Stimulated activated CD4-positive, alpha-beta T cell treated with anti-CD3 and anti-CD28 coated beads, Interleukin-12 subunit alpha, Interleukin-12 subunit beta, amount 100 ng/mL, for 4 hours (primary cell): ENCODE measurements at places on chromosomes 5 and 9.

DNA sequence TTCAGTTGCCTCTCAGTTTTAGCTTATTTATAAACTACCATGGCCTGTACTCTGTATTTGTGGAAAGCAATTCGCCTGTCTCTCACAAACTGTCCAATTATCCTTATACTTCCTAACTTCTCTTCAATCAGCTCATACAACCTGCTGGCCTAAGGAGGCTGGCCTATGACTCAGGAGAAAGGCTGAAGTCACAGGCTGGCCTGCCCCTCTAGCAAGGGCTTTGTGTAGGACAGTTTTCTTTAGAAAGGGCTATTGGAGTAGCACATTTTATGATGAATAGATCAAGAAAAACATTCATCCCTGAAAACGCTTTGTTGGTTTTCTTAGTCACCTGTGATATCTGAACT lies 988.7 kb upstream of the ARRDC3 start:
- DNase-seq = no peak

DNA sequence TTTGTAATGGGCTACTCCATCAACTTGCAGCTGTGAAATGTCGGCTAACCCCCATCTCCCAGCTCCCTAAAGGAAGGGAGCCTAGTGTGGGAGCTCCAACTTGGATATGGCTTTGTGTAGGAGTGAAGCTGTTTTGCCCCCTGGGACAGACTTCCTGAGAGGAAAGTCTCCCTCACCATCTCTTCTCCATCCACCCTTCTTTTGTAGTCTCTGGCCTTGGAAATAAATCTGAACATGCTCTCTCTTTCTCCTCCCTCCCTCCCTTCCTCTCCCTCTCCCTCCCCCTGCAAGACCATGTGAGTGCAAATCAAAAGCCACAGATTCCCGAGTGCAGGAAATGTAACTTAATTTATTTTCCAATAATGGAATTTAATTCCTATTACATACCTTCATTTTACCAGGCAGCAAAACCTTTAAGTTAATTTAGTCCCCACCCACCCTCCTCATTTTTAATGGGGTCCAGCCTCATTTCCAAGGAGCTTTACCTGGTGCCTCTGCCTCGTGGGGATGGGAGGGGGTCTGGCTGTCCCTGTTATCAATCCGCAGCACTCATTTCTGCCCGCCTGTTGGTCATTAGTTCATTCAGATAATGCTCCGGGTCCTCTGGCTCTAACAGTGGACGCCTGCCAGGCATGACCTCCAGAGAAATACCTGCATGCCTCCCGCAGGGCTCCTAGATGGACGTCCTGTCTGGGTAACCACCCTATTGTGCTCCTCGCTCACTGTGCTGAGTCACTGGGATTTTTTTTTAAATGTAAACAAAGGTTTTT lies 122.9 kb upstream of the TAF11L2 start:
- no peak for DNase-seq

- DNase-seq = no peak
Measured at GRCh38 chr9:88821033-88821745, 170.1 kb upstream of the S1PR3 start.

GRCh38 chr9:97504381-97505216 lies 3.1 kb downstream of the TMOD1 start:
- DNase-seq = no peak

GRCh38 chr5:158080112-158080511 lies 221.2 kb upstream of the CLINT1 start:
- DNase-seq = no peak

DNA sequence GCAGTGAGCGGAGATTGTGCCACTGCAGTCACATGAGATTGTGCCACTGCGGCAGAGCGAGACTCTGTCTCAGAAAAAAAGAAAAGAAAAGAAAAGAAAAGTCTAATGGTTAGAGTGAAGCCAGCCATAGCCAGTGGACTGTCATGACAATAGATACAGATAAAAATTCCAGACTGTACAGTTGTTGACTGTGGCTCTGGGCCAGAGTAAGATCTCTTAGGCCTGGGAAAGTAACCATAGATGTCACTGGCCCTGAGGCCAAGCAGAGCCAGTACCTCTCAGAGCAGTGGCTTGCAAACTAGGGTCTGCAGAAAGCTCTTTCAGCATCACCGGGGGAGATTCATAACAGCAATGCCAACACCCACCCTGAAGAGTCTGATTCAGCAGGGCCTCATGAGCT lies 44.1 kb upstream of the SUB1 start:
- no peak for DNase-seq

GRCh38 chr9:127987103-127987614 lies 6.4 kb upstream of the EEIG1 start:
- DNase-seq = no peak

GRCh38 chr9:37925786-37926736 lies 22.1 kb upstream of the SLC25A51 start:
- DNase-seq = no peak

GRCh38 chr5:90446961-90447360 lies 27.6 kb downstream of the MBLAC2 start:
- DNase-seq = no peak

DNA sequence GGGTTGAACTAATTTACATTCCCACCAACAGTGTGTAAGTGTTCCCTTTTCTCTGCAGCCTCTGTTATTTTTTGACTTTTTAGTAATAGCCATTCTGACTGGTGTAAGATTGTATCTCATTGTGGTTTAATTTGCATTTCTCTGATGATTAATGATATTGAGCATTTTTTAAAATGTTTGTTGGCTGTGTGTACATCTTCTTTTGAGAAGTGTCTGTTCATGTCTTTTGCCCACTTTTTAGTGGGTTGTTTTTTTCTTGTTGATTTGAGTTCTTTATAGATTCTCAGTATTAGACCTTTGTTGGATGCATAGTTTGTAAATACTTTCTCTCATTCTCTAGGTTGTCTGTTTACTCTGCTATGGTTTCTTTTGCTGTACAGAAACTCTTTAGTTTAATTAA lies 101.6 kb downstream of the NIPBL start:
- no peak for DNase-seq

DNA sequence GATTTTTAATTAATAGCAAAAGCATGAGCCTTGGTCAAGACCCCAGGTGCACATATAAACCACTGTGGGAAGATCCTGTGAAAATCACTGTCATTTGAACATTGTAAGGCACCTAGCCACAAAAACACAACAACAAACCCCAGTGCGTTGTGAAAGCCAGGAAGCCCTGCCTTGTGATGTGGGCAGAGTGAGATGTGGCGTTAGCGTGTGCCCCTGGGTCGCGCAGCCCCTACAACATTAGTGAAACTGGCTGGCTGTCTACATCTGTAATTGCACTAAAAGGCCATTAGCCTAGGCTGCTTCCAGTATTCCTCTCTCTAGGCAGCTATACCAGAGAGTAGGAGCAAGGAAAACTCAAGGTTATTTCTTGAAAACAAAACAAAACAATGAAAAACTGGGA lies 21.1 kb upstream of the PDZD2 start:
- DNase-seq = no peak

GRCh38 chr5:39933061-39933460 lies 508.3 kb upstream of the DAB2 start:
- no peak for DNase-seq

- DNase-seq = no peak
Measured at GRCh38 chr5:177555228-177555627, 865 bp upstream of the FAM193B start.

GRCh38 chr9:124285903-124286291 lies 28.1 kb downstream of the NEK6 start:
- DNase-seq = peak; percentile 42

DNA sequence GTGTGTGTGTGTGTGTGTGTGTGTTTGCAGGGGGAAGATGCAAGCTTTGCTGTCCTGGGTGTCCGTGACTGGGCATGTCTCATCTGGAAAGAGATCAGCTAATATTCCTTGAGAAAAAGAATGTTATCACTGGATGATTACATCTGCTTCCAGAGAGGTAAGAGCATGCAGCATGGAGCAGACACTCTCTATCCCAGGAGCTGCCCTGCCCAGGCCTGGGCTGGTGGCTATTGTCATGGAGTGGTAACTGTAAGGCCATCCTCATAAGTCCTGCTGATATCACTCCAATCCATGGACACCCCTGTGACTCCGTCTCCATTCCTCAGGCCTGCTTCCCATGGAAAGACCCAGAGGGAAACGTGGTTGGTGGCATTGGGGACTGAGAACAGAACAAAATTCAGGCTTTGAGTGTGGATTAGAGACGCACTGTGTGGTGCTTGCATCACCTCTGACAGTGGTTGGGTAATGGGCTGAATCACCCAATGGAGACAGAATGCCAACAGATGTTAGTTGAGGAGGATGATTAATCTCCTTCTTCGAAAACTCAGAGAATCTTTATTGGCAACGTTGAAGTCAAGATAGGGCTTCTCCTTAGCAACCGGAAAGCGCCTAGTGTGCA lies 52.0 kb upstream of the KCNIP1 start:
- DNase-seq = no peak

DNA sequence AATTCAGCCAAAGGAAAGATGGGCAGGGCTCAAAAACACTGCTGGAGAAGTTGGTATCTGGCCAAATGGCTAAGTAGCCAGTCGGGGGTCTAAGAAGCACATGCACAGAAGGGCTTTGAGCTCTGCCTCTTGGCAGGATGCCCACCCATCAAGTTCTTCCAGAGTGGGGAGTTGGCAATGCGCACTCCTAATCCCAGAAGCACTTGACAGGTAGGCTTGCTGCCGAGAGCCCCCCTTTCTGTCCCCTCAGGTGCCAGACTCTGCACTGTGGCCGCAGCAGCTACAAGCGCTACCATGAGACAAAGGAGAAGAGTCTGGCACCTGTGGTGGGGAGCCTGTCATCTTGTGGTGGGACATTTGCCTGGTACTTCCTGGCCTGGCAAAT lies 252.9 kb upstream of the SLC24A2 start:
- no peak for DNase-seq
